Spinal cord (tissue), 10 donors: ENCODE measurements at places on chromosomes 4 and X.

GRCh38 chr4:986428-986878, 391 bp upstream of the IDUA start:
- no peak for DNase-seq

DNA sequence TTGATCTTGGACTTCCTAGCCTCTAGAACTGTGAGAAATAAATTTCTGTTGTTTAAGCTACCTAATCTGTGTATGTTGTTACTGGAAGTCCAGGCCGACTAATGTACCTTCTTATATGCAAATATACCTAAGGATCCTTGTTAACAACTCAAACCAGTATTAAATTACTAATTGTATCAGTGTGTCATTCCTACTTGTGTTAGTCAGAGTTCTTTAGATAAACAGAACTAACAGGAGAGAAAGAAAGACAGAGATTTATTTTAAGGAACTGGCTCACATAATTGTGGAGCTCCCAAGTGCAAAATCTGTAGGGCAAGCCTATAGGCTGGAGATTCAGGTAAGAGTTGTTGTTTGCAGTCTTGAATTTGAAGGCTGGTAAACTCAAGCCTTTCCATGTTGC, 120.0 kb downstream of the ADGRL3 start:
- no peak for DNase-seq

- DNase-seq: no peak
Observed at GRCh38 chrX:40012039-40012867, 85.5 kb downstream of the BCOR start.

DNA sequence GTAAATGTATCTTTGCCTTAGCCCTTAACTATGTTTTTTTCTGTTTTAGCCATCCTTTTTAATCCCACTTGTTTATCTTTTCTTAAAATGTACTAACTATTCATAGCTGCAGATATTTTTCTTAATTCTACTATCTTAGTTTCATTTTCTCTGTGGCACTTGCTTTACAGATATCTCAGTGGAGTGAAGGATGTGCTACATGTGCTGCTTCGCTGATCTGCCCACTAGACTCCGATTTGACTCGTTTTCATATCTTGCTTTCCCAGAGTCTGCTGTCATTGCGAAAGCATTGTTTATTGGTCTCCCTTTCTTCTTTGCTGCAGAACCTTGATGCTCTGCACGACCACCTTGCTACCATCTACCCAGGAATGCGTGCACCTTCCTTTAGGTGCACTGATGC, 30.6 kb downstream of the GUCY1B1 start:
- no peak for DNase-seq

- no peak for DNase-seq
Observed at GRCh38 chrX:3609810-3610209, 103.6 kb downstream of the PRKX start.

- no peak for DNase-seq
Observed at GRCh38 chr4:45094684-45095083, 368.3 kb upstream of the GNPDA2 start.

DNA sequence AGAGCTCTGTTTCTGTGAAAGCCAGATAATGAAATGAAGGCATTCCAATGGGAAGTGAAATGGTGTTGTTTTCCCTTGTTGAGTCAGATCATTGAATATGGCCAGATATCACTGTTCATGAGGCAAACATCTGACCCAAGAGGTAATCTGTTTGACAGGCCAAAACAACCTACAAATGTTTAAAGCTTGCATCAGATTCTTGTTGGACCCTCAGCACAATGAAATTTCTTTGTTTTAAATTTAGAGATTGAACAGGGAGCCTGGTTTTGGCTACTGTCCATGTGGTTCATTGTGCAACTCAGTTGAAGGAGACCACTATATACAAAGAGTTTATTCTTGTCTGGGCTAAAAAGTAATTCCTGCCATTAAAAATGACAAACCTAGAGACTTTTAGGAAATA, 159.1 kb downstream of the AFF2 start:
- DNase-seq: no peak

DNA sequence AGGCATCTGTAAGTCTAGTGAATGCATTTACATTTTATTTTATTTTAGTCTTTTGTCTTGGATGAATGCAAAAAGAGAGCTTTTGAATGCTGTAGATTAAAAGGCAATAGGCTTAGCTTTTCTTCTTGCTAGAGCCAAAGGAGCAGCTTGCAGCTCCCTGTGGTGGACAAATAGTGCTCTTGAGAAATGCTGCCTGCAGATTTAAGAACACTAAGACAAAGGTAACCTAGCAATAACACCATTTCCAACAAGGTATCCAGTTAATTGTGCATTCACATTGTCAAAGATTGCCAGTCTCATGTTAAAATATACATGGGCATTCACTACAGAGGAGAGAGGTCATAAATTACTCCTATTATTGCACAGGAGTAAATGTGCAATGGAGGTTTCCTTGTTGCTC, 859.2 kb upstream of the PRKX start:
- no peak for DNase-seq

GRCh38 chrX:66221856-66222255, 57.8 kb downstream of the HEPH start:
- DNase-seq: no peak

DNA sequence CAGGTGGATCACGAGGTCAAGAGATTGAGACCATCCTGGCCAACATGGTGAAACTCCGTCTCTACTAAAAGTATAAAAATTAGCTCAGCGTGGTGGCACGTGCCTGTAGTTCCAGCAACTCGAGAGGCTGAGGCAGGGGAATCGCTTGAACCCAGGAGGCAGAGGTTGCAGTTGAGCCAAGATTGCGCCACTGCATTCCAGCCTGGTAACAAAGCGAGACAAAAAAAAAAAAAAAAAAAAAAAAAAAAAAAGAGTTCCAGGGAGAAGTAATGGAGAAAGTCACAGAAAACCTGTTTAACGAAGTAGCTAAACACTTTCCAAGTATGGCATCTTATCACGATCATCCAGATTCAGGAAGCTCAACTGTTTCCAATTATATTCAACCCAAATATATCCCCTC, 10.9 kb downstream of the KLHL4 start:
- DNase-seq: no peak
